Nasal cavity respiratory epithelium epithelial cell of viscerocranial mucosa (primary cell): ENCODE measurements at places on chromosomes 12 and 14. TPM values are rescaled to one million over a fixed set of nuclear protein-coding genes. Genes with fewer than 3 reads are reported as not detected.

ETFBKMT gene
- 1.2 and 1.4 TPM in 2 replicates for total RNA-seq

TRPV4 gene
- 0.68 and 3.6 TPM in 2 replicates for total RNA-seq

SDS gene
- not detected in 2 replicates for total RNA-seq

UNC79 gene
- under 0.01 and 0.21 TPM in 2 replicates for total RNA-seq

PSMD9 gene
- total RNA-seq = 47.5 and 112 TPM in 2 replicates

GPD1 gene
- under 0.01 and 0.07 TPM in 2 replicates for total RNA-seq

C14orf93 gene
- total RNA-seq = 7.7 and 8.2 TPM in 2 replicates

CBLN3 gene
- total RNA-seq = 0.34 and 2.5 TPM in 2 replicates

TMPRSS12 gene
- total RNA-seq = not detected in 2 replicates

PIWIL1 gene
- total RNA-seq = not detected in 2 replicates

ADAM20 gene
- 0.68 and 2.5 TPM in 2 replicates for total RNA-seq

TSHR gene
- total RNA-seq = not detected in 2 replicates

FSCB gene
- total RNA-seq = not detected in 2 replicates

NGB gene
- total RNA-seq = 0.07 TPM in 1 of 2 replicates, not detected in the other

GPRC5D gene
- not detected in 2 replicates for total RNA-seq

EIF2S3B gene
- 0.68 and 7.4 TPM in 2 replicates for total RNA-seq

WSCD2 gene
- total RNA-seq = not detected in 2 replicates

SYNE3 gene
- total RNA-seq = 4.8 and 5.5 TPM in 2 replicates

DHRS2 gene
- under 0.01 and 0.07 TPM in 2 replicates for total RNA-seq

PKP2 gene
- 56.0 and 76.3 TPM in 2 replicates for total RNA-seq

AHNAK2 gene
- 283 and 1,136 TPM in 2 replicates for total RNA-seq

NOXRED1 gene
- total RNA-seq = 0.34 and 0.50 TPM in 2 replicates

CLEC6A gene
- not detected in 2 replicates for total RNA-seq

AKAP3 gene
- 1.0 and 1.7 TPM in 2 replicates for total RNA-seq

GALNT16 gene
- total RNA-seq = not detected in 2 replicates
